Posterior vena cava (tissue), 2 donors: ENCODE measurements at places on chromosomes 6 and 20. TPM values are rescaled to one million over a fixed set of nuclear protein-coding genes. Genes with fewer than 3 reads are reported as not detected.

Gene SHLD1
- 2.7 TPM for total RNA-seq

Gene HLA-DOA
- 3.5 TPM for total RNA-seq

Gene FOXC1
- total RNA-seq: 33.5 TPM

Gene CDC40
- 19.5 TPM for total RNA-seq

Gene SLC52A3
- total RNA-seq: 3.6 TPM

Gene TOX2
- 1.1 TPM for total RNA-seq

DNA sequence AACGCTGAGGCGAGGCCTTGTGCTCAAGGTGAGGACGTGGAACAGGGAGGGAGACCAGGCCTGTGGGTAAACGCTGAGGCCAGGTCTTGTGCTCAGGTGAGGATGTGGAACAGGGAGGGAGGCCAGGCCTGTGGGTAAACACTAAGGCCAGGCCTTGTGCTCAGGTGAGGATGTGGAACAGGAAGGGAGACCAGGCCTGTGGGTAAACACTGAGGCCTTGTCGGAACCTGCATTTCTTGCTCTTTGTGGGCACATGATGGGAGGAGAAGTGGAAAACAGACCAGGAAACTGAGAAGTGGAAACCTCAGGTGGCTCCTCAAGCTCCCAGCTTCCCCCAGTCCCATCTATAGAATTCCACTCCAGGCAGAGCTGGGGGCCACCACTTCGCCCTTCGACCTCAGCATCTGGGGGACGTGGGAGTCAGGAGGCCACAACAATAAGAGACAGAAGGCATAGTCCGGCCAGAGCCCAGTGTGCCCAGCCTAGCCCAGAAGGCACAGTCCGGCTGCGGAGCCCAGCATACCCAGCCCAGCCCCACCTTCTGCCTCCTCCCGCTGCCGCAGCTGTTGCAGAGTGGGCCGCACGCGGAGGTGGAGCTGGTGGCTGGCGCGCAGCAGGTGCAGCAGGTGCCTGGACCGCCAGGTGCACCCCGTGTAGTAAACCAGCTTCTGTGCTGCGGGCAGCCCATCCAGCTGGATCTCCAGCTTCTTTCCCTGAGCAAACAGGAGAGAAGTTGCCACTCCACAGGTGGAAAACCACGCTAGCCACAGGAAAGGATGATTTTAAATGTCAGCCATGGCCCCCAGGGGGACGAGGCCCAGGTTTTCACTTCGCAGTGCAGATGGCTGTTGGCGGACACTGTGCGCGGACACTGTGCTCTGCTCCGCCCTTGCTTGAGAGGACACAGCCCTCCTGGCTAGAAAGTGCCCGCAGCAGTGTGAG, 17.5 kb downstream of the FRMD1 start:
- no peak for DNase-seq

GRCh38 chr6:6179858-6180623, 140.4 kb downstream of the F13A1 start:
- no peak for DNase-seq

DNA sequence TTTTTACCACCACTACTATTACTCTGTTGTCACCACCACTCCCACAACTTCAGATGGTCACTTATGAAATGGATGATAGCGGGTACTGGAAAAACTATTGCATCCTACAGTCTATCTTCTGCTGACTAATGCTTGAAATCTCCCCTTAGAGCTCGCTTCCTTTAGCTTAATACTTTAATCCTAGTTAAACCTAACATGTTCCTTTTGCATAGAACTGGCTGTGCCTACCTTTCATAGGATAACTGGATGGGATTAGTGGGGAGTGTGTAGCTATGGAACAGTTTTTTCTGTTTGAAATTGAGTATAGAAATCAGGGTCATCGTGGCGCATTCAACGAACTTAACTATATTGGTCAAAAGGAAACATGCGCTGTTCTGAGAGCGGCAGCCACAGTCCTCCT, 294.7 kb downstream of the FARS2 start:
- DNase-seq: no peak

DNA sequence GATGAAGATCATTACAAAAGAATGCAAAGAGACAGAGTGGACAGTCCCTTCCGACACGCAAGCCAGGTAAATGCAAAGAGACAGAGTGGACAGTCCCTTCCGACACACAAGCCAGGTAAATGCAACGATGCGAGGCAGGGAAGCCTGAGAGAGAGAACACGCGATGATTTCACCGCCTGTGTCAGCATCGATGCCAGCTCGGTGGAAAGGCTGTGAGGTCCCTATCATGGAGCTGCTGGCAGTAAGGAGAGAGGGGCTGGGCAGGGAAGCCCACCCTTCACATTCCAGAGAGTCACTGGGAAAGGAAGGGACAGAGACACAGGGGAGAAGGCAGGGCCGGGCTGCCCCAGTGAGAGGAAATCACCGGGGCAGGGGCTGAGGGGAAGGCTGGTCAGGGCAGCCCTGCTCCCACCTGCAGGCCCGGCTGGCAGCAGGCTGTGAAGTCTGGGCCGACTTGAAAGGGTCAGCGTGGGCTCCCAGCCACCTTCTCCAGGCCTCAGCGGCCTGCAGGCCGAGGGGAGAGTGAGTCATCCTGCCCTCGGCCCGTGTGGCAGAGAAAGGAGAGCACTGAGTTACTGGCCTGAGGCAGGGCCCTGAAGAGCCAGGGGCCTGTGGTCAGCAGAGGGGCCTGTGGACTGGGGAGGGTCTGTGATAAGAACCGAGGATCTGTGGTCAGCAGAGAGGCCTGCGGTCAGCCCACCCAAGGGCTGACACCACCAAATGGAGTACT, 80.4 kb downstream of the DACT2 start:
- no peak for DNase-seq

DNA sequence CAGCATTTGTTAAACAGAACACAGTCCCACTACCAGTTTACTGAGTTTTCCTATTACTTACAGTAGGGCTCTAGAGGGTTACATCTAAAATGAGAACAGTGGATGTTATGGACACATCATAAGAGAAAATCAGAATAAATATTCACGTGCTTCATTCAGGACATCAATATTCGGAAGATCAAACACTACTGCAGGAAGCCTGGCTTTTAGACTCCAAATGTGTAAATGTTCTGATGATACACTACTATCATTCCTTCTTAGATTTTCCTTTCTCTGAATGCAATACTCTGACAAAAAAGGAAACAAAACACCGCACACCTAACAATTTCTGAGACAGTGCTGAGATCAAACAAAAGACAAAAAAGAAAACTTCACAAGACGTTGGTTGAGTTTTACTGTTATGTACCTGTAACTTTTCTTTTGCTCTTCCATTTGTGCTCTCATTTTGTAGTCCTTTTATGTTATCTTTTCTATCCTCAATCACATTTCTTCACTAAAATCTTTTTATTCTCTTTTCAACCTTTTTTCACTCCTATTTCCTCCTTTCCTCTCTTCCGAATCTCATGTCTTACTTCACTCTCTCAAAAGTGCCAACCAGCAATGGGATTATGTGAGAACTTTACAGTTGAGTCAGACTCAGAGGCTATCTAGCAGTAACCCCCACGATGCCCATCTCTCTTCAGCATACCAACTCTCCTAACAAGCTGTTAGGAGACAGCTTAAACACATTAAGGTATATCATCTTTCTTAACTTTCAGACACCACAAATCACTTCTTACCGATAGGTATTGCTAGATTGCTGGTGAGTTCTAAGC, 1.7 kb downstream of the FAM184A start:
- no peak for DNase-seq

DNA sequence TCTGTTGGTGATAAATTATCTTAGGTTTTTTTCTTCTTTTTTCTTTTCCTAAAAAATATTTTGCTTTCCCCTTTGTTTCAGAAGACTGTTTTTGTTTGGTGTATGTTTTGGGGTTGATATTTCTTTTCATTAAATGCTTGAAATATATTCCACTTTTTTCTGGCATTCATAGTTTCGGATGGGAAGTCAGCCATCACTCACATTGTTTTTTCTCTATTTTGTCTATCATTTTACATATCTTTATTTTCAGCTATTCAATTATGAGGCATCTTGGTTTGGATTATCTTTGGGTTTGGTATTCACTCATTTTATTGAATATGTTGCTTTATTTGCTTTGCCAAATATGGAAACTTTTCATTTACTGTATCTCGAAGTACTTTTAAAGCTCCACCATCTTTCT, 600.5 kb upstream of the EYS start:
- no peak for DNase-seq
